ENCODE measurements at places on chromosomes 6 and 20. TPM values are rescaled to one million over a fixed set of nuclear protein-coding genes. Genes with fewer than 3 reads are reported as not detected.

The C4B gene
- 87.5 TPM for total RNA-seq

DNA sequence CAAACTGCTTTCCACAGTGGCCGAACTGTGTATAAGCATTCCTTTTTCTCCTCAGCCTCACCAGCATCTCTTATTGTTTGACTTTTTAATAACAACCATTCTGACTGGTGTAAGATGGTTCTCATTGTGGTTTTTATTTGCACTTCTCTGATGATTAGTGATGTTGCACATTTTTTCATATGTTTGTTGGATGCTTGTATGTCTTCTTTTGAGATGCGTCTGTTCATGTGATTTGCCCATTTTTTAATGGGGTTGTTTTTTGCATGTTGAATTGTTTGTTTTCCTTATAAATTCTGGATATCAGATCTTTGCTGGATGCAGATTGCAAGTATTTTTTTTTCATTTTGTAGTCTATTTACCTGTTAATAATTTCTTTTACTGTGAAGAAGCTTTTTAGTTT is 11.2 kb upstream of the ZSCAN12 start:
- H3K36me3 ChIP-seq: no peaks in the 10 kb centered on the region
- H3K27ac ChIP-seq: no peak overlapping the region
- no peak overlapping the region for H3K4me3 ChIP-seq
- no peaks in the 10 kb centered on the region for H3K4me1 ChIP-seq
- no peak for DNase-seq

The HLA-DRB5 gene
- 5.2 TPM for total RNA-seq

DNA sequence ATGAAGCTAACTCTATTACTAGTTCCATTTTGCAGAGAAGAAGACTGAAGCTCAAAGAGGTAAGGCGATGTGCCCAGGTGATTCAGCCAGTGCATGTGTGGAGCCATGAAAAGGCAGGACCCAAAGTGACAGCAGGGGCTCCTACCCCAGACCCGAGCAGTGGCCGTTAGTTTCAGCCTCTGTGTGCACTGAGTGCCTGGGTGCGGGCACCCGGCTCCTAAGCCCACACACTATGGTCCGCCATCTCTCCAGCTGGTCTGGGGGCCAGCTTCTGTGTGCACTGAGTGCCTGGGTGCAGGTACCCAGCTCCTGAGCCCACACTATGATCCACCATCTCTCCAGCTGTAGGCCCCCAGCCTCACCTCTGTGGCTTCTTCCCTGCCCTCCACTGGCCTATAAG is 123.5 kb upstream of the CST7 start:
- H3K36me3 ChIP-seq: no peaks in the 10 kb centered on the region
- H3K27ac ChIP-seq: no peak overlapping the region
- no peaks in the 10 kb centered on the region for H3K27me3 ChIP-seq
- no peak for DNase-seq

The ZBP1 gene
- total RNA-seq: 4.4 TPM

The TGM2 gene
- 14.2 TPM for total RNA-seq

DNA sequence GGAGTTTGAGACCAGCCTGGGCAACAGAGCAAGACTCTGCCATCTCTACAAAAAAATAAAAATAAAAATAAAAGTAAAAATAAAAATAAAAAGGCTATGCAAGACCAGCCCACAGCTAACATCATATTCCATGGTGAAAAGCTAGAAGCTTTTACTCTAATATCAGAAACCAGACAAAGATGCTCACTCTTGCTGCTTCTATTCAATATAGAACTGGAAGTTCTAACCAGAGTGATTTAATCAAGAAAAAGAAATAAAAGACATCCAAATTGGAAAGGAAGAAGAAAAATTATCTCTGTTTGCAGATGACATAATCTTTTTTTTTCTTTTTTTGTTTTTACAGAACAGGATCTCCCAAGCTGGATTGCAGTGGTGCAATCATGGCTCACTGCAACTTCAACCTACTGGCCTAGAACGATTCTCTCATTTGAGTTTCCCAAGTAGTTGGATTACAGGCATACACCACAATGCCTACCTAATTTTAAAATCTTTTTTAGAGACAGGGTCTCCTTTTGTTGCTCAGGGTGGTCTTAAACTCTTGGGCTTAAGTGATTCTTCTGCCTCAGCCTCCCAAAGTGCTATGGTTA is 100.7 kb upstream of the JAG1 start:
- no peak overlapping the region for H3K27ac ChIP-seq
- no peaks in the 10 kb centered on the region for H3K36me3 ChIP-seq
- no peak overlapping the region for H3K4me3 ChIP-seq
- H3K4me1 ChIP-seq: no peaks in the 10 kb centered on the region

The TMC2 gene
- not detected for total RNA-seq

DNA sequence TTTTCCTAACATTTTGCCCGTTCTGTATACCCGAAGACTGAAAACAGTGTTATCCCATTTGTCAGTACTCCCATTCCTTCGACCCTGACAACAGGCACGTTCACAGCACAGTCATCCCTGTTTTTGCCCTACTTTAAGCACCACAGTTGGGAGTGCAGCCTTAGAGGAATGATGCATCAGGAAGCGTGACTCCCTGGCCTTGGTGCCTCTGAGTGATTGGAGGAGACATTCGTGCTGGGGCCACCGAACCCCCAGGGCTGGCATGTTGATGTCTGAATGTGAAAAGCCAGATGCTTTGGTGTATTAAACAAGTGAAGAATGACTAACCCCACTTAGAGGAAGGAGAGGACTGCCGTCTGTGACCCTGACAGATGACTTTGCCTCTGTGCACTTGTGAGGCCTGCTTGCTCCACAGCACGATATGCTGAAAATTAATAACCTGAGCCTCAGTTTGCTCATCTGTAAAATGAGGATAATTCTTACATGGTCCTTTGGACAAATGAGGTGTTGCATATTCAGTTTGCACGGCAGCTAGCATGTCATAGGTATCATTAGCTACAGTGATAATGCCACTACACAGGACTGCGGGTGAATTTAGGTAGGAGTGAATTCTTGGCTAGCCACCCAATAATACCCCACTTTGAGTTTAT is 36.0 kb downstream of the STK35 start:
- DNase-seq: no peak
- H3K27ac ChIP-seq: no peak overlapping the region
- H3K4me1 ChIP-seq: peaks cover 16% of the 10 kb centered on the region
- H3K4me3 ChIP-seq: no peak overlapping the region
- H3K36me3 ChIP-seq: no peaks in the 10 kb centered on the region

Data from transverse colon (tissue), 4 donors.